Stimulated activated CD4-positive, alpha-beta T cell treated with anti-CD3 and anti-CD28 coated beads, Interleukin-2, amount 100 ng/mL, for 24 hours (primary cell): ENCODE measurements at places on chromosomes 11 and 22.

DNA sequence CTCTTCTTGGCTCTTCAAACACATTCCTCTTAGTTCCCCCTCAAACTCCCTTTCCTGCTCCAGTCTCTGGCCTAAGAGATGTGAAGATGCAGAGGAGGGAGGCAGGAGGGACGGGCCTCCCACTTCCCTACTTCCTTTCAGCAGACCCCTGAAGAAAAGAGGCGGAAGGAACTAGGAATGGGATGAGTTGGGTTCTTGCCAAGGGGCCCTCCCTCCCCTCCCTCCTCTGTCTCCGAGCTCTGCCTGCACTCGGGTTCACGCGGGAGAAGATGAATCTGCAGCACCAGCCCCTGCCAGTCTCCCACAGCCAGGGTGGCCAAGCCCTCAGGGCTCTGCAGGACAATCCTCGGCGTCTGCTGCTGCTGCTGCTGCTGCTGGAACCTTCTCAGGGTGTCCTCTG lies 24.3 kb upstream of the PKNOX2 start:
- DNase-seq, result no peak

DNA sequence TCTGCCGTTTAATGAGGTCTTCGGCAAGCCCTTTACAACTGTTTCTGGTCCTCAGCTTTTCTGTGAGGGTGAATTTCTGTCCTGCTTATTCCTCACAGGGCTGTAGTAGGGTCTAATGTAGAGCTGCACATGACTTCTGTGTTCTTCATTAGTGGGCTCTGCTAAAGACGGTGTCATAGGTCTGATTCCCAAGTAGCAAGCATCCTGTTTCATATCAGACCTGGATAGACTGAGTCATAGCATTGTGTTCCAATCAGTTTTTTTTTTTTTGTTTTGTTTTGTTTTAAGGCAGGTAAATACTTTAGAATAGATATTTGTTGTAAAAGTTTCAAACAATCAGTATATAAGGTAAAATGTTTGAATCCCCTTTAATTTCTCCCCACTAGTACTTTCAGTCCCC lies 35.4 kb downstream of the BIRC2 start:
- no peak for DNase-seq

DNA sequence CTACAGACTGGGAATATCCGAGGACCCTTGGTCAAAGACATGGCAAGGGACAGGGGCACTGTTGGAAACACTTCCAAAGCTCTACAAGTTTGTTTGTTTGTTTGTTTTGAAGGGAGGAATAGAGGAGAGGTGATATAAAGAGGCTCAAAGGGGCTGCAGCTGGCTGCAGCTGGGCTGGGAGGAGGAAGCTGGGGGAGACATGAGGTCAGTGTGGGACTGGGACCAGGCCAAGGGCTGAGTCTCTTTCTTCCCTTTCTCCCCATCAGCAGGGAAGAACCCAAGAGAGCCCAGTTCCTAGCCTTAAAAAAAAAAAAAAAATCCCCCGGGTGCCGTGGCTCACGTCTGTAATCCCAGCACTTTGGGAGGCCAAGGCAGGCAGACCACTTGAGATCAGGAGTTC lies 5.0 kb downstream of the RHOG start:
- DNase-seq, result no peak

- DNase-seq, result no peak
These were observed 18.8 kb downstream of the GUCD1 start for GRCh38 chr22:24536089-24536488.

DNA sequence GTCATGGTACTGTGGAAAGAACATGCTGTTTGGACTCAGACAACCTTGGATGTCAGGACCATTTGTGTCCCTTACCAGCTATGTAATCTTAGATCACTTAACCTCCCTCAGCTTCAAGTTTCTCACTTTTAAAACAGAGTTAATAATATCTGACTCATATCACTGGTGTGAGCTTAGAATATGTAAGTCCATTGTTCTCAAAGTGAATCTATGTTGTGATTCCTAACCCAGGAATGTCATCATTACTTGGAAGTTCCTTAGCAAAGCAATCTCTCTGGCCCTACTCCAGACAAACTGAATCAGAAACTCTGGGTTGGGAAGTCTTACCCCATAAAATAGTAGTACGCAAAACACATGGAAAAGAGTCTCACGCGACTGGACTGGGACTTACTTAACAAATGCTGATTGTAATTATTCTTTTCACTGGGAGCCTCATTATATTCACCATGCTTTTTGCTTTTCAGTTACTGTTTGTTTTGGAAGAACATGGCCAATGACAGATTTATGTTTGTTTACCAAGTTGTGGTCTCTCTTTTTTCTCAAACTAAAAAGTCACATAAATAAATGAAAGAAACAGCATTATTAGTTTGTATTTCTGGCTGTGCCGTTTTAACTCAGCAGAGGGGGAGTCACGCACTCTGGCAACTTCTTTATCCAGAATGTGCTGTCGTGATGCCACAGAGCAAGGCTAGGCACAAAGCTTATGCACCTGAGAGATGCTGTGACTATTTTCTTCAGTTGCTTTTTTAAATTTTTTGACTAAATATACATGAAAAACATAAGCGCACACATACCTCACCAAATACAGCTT lies 217.7 kb upstream of the CTSC start:
- no peak for DNase-seq

GRCh38 chr22:41660416-41660815 lies 28.3 kb downstream of the SNU13 start:
- no peak for DNase-seq

DNA sequence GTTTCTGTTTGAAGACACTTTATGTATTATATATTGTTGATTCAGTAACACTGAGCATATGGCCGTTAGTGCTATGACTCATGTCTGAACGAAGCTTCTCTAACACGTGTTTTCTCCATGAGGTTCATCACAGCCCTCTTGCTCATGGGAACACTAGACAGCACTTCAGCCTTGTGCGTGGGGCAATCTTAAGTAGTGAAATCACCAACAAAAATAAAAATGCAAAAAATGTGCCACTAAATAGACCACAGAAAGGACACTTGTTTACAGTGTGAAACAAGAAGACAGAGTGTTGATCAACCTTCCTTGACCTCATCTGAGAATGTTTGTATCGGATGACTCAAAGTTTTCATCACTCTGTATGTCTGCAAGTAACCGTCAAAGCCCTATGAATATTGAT lies 94.5 kb downstream of the FDX1 start:
- DNase-seq, result no peak

GRCh38 chr22:37267135-37267587 lies 15.1 kb upstream of the CYTH4 start:
- peak; percentile 79 for DNase-seq

DNA sequence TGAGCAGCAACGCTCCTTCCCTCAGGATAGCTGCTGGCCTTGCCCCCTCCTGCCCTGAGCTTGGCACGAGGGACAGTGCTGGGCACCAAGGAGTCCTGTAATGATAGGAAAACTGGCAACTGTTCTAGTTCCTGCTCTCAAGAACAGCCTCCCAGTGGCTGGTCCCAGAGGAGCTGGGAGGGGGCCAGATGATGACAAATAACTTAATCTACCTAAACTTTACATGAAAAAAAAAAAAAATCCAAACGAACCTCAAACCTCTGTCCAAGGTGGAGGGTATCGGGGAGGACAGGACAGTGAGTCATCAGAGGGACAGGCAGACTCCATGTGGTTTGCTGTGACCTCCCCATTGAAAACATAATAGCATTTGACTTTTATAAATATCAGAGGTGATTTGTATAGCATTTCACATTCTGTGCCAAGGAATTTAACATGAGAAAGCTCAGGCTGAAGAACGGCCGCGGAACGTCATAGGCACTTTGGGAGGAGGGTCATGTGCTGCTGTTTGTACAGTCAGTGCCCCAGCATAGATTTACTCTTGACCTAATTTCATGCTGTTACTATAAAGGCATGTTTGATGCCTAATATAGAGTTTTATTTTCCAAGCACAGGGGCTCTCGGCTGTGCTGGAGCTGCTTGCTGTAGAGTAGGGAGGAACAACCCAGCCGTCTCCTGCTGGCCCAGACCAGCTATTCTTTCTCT lies 98.2 kb upstream of the NNMT start:
- no peak for DNase-seq

GRCh38 chr11:8168485-8169257 lies at the start of gene RIC3:
Gene RIC3, minus strand, starts transcription at chr11:8169025. Its CDS starts 36 bp downstream, at chr11:8168989.
- peak; percentile 73 for DNase-seq

DNA sequence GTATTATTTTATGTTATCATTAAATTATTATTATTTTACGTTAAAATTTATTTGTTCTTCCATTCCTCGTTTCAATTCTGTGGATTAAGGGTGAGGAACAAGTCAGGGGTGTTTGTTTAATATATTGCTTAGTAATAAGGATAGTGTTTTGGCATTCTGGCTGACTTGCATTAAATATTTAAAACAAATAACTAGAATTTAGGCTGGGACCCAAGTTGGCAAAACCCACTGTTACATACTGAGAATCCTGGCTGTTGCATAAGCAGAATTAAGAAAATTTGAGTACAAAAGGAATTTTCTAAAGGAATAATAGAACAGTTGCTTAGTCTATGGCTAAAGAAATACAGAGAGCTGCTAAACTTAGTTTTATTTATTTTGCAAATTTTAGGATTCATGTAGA lies 196.4 kb downstream of the GUCY1A2 start:
- no peak for DNase-seq

DNA sequence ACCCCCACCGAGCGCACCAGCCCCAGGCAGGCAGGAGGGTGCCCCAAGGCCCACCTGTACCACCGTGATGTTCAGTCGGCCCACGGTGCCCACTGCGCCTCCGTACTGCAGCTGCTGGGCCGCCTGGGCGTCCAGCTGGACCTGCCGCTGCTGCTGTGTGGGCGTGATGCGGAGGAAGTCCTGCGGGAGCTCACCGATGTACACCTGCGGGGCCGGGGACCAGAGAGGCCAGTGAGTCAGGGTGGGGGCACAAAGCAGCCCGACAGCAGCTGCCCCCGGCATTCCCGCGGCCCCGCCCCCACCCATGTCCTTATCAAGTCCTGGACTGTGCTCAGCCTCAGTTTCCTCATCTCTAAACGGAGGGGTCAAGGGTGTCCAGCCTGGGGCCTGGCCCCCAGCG lies 13.8 kb downstream of the TOLLIP start:
- no peak for DNase-seq

- no peak for DNase-seq
These were observed 25.0 kb downstream of the SWAP70 start for GRCh38 chr11:9688716-9689511.

GRCh38 chr22:37764622-37765021 lies 43.1 kb upstream of the GCAT start:
- DNase-seq, result no peak

DNA sequence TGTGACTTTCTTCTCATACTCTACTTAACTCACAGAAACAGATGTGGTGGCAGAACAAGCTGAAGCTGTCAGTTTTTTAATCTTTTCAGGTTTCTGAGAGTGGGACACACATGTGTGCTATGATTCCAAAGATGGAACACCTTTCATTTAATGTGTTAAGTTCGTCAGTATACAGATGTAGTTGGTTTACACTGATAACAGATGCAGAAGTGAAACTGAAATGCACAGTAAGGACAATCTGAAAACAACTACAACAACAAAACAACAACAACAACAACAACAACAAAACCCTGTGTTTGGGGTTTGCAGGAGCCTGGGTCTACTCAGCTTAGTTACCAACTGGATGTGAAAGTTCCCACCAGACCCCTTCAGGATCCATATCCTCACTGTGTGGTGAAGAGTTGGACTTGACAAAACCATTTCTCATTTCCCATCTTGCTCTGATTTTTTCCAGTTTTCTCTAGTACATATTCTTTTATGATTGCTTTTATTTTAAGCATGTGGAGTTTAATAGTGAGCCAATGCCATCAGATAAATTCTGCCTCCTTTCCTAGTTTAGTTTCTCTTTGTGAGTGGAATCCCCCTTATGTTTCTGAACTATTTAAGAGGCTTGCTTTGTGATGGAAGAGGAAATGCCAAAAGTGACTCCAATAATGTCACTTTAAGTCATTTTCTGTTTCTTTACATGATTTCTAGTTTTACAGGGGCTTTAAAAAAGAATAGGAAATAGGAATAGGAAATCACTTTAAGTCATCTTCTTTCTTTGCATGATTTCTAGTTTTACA lies 47.8 kb downstream of the ARHGAP42 start:
- no peak for DNase-seq

DNA sequence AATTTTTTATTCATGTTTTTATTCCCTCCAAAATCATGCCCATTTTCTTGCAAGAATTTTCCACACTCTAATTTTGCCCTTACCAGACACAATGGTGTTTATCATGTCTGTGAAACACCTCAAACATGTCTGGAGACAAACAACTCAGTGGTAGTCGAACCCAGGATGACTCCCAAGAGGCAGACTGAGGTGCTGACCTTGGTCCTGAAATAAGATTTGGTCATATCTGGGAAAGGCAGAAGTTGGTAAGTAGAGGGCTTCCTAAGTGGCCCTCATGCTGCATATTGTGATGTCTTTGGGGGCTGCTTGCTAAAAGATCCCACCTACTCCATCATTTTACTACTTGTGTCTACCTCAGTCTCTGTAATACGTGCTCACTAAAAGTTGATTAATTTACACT lies 369.4 kb upstream of the ISX start:
- DNase-seq, result no peak

GRCh38 chr22:26134654-26135330 lies 34.5 kb upstream of the SEZ6L start:
- no peak for DNase-seq

DNA sequence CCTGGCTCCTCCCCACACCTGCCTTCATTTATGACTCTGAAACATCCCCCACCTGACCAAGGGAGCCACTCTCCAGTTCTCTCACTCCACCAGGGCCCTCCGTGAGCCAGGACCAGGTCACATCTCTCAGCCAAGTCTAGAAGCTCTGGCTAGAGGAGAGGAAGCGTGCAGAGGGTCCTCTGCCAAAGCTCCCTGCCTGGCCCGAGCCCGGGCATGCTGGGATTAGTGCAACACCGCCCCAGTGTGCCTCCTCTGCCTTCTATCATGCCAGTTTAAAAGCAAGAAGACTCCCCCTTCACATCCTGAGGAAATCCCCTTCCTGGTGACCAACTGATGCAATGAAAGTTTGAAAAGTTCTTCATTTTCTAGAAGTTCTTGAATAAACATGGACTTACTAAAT lies 23.5 kb downstream of the TP53AIP1 start:
- DNase-seq, result no peak

- DNase-seq, result no peak
These were observed 17.9 kb upstream of the FJX1 start for GRCh38 chr11:35600331-35600838.

DNA sequence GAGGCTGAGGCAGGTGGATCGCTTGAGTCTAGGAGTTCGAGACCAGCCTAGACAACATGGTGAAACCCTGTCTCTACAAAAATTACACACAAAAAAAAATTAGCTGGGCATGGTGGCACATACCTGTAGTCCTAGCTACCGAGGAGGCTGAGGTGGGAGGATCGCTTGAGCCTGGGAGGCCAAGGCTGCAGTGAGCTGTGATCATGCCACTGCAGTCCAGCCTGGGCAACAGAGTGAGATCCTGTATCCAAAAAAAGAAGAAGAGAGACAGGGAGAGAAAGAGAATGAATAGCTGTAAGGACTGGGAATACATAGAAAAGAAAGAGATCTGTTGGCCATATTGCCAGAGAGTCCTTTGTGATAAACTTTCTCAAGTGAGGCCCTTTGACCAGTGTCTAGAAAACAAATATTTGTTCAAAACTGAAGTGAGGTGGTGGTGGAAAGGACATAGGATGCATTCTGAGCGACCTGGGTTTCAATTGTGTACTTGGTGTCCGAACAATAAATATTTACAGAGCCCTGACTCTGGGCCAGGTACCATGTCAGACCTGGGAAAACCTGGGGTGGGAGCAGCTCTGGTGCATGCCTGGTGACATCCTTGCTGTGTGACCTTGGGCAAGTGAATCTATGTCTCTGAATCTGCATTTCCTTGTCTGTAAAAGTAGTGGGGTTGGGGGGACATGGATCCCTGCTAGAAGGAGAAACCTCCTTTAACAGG lies 89.6 kb upstream of the CRYBB3 start:
- DNase-seq, result no peak

GRCh38 chr22:48431014-48431413 lies 1396.7 kb downstream of the BRD1 start:
- no peak for DNase-seq

- no peak for DNase-seq
These were observed 19.3 kb upstream of the ARAP1 start for GRCh38 chr11:72771507-72771906.
